ENCODE measurements at places on chromosomes 1 and 21.

DNA sequence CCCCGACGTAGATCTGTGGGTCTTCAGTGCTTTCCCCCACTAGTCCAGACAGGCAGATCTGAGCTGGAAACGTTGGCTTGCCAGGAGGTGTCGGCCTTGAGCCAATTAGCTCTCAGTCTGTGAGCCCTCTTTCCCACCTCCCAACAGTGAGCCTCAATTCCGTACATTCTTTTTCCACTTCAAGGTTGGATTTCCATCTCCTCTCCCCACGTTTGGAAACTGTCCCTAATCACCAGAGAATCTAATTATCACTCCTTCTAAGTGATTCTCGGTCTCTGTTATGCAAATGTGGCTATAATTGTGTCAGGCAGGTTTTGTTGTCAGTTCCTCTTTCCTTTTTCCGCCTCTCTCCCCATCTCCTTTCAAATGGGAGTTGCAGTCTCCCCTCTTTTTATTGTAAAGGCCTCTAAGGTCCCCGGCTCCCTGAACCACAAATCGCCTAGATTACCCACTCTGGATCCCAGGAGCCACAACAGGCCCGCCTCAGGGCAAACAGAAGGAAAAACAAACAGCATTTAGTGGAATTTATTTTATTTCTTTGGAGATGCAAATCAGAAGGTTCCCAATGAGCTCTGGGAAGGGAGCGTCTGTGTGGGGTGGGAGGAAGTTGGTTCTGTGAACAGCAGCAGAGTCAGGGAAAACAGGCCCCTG lies 29.4 kb upstream of the LRRN2 start:
- H3K36me3 ChIP-seq: no peaks in the 10 kb centered on the region
- DNase-seq: no peak
- H3K4me3 ChIP-seq: no peak overlapping the region
- no peak overlapping the region for H3K27ac ChIP-seq

DNA sequence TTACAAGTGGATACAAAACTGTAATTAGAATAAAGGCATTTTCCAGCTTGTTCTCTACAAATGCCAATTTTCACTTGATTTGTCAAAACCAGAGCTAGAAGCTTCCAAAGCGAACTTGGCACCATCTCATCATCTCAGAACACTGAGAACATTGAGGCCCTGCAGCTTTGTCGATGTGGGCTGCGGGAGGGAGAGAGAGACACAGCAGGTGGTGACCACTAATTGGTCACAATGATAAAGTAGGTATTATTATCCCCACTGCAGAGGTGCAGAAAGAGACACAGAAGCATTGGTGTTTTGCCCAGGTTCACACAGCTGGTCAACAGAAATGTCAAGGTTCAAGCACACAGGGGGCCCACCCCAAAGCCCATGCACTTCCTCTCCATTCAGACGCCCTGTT lies 72.2 kb upstream of the KRTAP19-8 start:
- no peak for DNase-seq
- no peaks in the 10 kb centered on the region for H3K27me3 ChIP-seq
- no peak overlapping the region for H3K27ac ChIP-seq
- H3K36me3 ChIP-seq: no peaks in the 10 kb centered on the region

- H3K4me1 ChIP-seq: no peaks in the 10 kb centered on the region
- no peak overlapping the region for H3K27ac ChIP-seq
- DNase-seq: no peak
- no peak overlapping the region for H3K4me3 ChIP-seq
- no peaks in the 10 kb centered on the region for H3K27me3 ChIP-seq
- H3K36me3 ChIP-seq: no peaks in the 10 kb centered on the region
These were observed 390.1 kb downstream of the LTN1 start for GRCh38 chr21:28602546-28602945.

DNA sequence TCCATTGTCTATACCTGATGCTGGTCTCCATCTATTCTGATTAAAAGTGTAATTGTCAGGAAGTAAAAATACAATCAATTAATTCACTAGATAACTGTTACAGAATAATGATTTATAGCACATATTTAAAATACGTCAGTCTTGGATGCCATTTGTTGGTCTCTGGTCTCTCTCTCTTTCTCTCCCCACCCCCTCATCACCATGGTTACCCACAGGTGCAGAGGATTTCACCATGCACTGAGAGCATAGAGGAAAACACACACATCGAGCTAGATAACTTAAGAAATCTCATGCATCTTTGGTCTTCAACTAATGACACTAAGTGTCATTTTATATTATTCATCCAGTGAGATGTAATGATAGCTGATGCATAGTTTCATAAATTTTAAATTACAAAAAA lies 33.4 kb downstream of the LRRC53 start:
- DNase-seq: no peak
- H3K27me3 ChIP-seq: no peaks in the 10 kb centered on the region
- no peak overlapping the region for H3K4me3 ChIP-seq
- H3K36me3 ChIP-seq: no peaks in the 10 kb centered on the region

- no peak overlapping the region for H3K4me3 ChIP-seq
- H3K36me3 ChIP-seq: peaks cover 52% of the 10 kb centered on the region
- no peak for DNase-seq
- no peak overlapping the region for H3K27ac ChIP-seq
- no peaks in the 10 kb centered on the region for H3K4me1 ChIP-seq
- no peaks in the 10 kb centered on the region for H3K27me3 ChIP-seq
These were observed 17.0 kb downstream of the MKNK1 start for GRCh38 chr1:46587069-46587468.

DNA sequence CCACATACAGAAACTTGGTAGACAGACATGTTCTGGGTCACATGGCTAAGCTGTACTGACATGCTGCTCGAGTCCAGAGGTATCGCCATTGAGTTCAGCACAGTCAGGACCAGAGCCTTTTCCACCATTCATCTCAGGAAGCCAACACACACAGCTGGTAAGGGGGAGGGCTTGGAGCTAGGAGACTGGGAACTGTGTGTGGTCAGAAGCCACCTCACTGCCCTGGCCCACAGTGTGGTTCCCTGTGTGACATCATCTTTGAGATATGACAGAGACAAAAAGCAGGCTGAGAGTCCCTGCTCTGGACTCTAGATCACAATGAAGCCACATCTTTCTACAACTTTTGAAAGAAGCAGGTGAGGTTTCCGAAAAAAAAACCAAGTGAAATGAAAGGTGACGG lies 107.2 kb downstream of the SIM2 start:
- no peaks in the 10 kb centered on the region for H3K36me3 ChIP-seq
- H3K27ac ChIP-seq: no peak overlapping the region
- H3K4me3 ChIP-seq: no peak overlapping the region
- H3K27me3 ChIP-seq: no peaks in the 10 kb centered on the region

DNA sequence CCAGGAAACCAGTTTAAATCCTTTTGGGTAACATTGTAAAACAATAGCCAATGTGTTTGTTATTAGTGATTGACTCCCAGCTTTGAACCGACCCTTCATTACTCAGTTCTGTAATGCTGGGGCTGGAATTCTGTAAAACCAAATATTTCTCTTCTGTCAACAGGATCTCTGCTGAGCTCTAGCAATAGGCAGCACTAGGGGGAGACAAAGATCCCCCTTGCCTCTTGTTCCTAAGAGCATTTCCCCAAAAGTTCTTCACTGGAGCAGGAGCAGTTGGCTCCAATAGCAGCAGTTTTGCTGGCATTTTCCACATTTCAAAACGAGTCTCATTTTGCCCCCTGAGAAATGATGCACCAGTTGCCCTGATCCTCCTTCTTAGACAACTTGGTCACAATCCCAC lies 1671.1 kb downstream of the MRPL39 start:
- H3K4me1 ChIP-seq: no peaks in the 10 kb centered on the region
- H3K36me3 ChIP-seq: no peaks in the 10 kb centered on the region
- no peak for DNase-seq
- H3K4me3 ChIP-seq: no peak overlapping the region
- H3K27me3 ChIP-seq: no peaks in the 10 kb centered on the region

GRCh38 chr1:202228484-202229122 lies 35.0 kb downstream of the LGR6 start:
- DNase-seq: no peak
- H3K27ac ChIP-seq: no peak overlapping the region
- no peaks in the 10 kb centered on the region for H3K4me1 ChIP-seq
